ENCODE measurements at places on chromosomes 5 and 9.

DNA sequence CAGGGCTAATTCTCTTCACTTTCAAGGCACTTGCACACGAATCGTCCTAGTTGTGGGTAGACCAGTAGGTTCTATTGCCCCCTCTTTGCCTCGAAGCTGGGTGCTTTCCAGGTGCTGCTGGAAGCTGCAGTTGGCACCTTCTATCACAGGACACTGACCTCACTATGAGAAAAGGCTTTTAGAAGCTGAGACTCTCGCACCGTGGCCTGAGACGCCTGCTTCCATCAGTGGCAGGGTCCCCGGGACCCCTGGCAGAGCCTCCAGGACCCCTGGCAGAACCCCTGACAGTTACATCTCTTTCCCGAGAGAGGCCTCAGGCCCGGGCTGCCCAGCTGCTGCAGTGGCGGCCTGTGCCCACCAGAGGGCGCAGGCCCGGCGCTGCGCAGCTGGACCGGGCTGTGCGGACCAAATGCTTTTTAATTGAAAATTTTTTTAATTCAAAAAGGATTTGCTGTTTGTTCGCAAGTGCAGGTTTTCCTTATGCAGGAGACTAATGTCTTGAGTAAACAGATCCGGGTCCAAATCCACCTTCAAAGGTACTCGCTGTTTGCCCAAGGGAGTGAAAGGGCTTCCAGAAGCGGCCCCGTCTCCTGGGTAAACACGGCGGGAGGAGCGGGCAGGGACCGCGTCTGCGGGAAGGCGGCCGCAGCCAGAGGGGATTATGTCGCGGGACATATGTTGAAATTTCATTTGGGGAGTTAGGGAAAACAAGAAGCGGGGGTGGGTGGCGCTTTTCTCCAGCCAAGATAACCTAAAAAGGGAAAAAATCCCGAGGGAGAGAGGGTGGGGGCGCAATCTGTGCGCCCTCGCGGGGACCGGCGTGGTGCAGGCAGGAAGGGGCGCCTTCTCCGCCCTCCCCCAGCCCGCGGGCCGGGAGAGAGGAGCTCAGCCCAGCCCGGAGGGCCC lies 114.5 kb upstream of the LMX1B start:
- DNase-seq, result no peak

- DNase-seq, result no peak
These were observed 10.1 kb downstream of the FBXL7 start for GRCh38 chr5:15510092-15510491.

- no peak for DNase-seq
These were observed 81.2 kb downstream of the FRMD3 start for GRCh38 chr9:83457005-83457404.

GRCh38 chr5:165425594-165425993 lies 1920.2 kb downstream of the MAT2B start:
- DNase-seq, result no peak

- DNase-seq, result no peak
These were observed 68.9 kb downstream of the UBE2QL1 start for GRCh38 chr5:6517510-6517909.

Data from AML-193 (cell line).